ENCODE measurements at places on chromosomes 7 and 10.

GRCh38 chr10:94363251-94363565 is 469 bp upstream of the NOC3L start:
- no peak for DNase-seq

DNA sequence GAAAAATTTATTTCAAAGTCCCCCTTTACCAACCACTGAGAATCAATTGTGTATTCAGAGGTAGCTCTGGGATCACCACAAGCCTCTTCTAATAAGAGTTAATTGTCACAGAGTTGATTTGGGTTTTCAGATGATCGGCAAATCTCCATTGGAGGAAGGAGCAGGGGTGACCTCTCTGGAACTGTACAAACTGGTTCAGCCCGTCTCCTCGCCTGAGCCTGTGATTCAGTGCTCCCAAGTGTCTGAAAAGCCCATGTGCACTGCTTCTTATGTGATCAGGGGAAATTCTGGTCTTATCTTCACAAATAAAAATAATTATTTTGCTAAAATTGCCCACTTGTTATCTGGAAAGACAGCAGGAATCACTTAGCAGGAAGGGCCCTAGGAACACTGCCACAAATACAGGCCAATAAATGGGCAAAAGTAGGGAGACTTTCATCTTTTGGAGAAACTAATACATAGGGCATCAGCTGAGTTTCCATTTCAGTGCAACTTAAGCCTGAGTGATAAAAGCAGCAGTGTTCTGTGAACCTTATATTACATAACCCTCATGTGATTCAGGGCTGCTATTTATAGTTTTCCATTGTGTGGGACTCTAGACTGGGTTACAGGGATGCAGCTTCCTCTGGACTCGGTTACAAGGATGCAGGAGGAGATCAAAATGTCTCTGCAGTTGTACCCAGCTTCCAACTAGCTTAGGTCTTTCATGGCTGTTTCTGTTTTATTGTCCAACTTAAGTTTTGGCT is 32.3 kb downstream of the CDK1 start:
- DNase-seq, result no peak

DNA sequence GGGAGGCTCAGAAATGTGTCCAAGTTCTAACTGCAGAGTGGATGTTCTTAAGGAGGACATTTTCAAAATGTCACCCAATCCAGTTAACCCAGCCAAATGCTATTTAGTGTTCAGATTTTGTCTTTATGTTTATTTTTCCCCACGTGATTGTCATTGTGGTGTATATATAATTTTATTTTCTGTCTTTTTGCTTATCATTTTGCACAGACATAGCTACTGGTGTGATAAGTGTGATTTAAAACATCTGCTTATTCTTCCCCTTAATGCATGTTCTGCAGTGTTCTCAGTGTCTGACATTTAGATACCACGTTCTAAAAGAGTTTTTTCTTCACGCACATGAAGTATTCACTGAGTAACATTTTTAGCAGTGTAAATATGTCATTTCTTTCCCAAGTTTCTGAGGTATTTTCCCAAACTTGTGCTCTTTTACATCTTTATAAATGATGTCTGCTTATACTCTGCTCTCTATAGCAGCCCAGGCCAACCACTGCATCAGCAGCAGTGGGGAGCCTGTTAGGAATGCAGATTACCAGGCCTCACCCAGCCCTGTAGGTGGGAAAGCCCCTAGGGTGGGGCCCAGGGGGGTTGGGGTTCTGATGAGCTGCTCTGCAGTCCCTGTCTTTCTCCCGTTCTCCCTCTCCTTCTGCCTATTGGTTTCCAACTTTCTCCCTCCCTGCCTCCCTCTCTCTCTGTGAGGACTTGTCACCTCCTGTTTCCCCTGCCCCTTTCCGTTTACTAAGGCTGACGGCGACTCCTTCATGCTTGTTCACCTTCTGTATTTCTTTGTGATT is 20.8 kb downstream of the ADCY1 start:
- no peak for DNase-seq

DNA sequence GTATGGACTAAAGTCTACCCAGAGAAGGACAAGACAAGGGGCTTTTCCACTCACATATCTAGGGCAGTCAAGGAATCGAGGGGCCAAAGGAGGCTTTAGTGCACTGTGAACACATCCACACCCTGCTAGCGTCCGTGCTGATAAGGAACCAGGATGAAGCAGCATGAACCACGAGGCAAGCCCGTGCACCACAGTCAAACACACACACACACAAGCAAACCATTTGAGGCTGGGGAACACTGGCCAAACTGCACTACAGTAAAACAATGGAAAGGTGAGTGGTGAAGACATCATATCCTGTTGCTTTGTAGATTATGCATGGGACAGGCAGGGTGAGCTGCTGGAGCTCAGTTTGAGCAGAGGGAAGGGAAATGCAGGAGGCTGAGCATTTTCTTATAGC is 177.4 kb upstream of the CDCA7L start:
- DNase-seq, result no peak

GRCh38 chr10:127987467-127988380 is 80.8 kb downstream of the PTPRE start:
- DNase-seq, result no peak

DNA sequence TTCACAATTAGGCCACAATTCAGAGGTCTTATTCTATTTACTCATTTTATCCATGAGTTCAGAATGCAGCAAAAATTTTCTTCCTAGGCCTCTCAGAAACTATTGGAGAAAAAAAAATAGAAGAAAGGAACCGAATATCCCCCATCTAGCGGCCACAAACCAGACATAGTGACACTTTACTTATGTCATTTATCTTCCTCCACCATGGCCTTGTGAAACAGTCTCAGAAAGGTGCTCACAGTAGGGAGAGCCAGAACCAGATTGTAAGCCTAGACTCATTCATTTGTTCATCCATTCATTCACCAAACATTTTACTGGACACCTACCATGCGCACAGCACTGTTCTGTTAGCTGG is 16.0 kb downstream of the CREB3L2 start:
- DNase-seq, result no peak

DNA sequence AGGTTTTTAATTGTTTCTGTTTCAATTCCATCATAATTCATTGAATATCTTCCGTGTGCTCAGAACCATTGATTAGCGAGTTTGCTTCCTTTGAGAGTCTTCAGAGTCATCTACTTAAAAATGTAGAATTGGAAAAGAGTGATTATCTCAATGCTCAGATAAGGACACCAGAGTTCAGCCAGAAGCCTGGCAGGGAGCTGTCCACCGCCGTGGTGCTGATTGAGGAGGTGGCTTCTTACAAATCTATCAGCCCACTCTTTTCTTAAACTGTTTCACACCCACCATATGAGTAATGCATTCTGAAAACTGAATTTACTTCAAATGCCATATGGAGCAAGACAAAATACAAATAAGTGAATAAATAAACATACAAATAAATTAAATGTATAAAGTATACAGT is 79.3 kb downstream of the INSYN2A start:
- DNase-seq, result no peak

DNA sequence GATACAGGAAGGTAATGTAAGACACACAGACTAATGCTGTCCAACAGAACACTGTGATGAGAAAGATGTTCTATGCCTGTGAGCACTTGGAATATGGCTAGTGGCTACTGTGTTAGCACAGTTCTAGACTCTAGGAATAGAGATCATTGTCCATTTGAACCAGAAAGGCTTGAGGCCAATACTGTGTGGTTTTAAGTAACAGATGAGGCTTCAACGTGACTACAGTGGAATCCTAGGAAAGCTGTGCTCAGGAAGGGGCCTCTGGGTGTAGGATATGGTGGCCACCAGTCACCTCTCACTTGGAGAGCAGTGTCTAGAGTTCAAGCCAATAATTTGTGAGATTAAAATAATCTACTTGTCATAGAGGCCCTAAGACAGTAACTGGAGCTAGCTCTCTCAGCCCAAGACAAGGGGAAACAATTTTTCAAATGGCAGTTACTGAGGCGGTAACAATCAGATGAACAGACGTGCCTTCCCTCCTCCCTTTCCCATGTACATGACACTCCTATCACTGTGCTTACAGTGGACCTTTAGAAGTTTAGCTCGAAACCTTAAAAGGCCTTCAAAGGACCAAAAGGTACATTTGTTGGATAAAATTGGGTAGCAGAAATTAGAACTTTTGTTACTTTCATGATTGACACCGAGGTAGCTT is 10.2 kb downstream of the ZDHHC16 start:
- DNase-seq, result no peak

GRCh38 chr7:156493942-156494341 is 146.6 kb upstream of the RNF32 start:
- DNase-seq, result no peak

GRCh38 chr10:77159538-77160110 is 478.0 kb downstream of the KCNMA1 start:
- no peak for DNase-seq

DNA sequence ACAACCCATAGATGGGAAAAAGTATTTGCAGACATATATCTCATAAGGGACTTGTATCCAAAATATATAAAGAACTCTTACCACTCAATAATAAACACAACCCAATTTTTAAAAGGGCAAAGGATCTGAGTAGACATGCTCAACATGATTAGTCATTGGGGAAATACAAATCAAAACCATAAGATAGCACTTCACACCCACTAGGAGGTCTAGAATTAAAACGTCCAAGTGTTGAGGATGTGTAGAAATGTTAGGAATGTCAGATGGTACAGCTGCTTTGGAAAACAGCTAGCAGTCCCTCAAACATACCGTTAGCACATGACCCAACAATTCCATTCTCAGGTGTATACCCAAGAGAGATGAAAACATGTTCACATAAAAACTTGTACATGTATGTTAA is 8.3 kb downstream of the PSTK start:
- DNase-seq, result no peak

DNA sequence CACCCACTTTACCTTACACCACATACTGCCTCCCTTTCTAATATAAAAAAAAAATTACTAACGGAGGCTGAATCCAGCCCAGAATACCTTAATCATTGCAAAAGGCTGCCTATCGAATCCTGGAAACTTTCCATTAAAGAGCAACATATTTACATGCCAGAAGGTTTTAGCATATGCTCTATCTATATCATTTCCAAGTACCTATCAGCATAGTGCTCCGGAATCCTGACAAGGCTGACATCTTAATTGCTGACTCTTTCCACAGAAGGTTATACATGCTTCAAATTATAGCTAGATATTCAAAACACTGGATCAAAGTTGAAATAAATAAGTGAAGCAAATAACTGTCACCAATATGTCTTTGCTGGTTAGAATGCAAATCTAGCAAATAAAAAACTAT is 170.9 kb upstream of the CDK1 start:
- DNase-seq, result no peak

DNA sequence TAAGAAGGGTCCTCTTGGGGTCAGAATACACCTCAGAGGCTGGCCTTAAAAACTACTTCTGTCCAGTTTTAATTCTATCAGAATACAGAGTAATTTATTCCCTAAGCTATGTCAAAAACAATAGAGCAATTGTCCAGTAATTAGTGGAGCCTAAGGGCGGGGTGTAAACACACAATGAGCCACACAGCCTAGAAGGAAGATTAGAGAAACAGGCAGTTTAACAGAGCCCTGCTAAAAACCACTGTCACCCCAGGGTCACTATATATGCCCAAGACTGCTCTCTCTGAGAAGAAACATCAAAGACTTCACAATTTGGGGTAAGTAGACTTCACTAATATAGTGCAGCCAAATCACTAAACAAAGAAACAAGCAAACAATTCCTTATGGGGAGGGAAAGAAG is 27.2 kb upstream of the WNT2 start:
- no peak for DNase-seq

- DNase-seq, result no peak
Observed at GRCh38 chr7:12091231-12091630, 119.9 kb upstream of the TMEM106B start.

- DNase-seq, result no peak
Observed at GRCh38 chr7:49773936-49774458, 559 bp downstream of the VWC2 start.

- DNase-seq, result no peak
Observed at GRCh38 chr7:82851121-82851520, 311.6 kb downstream of the PCLO start.

- DNase-seq, result no peak
Observed at GRCh38 chr7:146455091-146455655, 338.6 kb downstream of the CNTNAP2 start.

GRCh38 chr7:31439165-31439564 is 74.7 kb upstream of the ITPRID1 start:
- DNase-seq, result no peak

DNA sequence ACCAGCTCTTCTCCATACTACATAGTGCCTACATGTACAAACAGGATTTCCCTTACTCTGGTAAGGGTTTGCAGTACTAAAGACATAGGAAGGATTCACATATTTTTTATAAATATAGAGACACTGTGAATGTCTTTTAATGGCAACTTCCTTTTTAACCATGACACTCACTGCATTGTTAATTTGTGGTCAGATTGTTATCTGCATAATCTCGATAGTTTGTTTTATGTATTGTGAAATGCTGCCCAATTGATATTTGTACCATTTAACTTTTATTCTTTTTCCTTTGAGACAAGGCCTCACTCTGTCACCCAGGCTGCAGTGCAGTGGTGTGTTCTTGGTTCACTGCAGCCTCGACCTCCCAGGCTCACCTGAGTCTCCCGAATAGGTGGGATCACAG is 39.7 kb downstream of the SP8 start:
- DNase-seq, result no peak

- DNase-seq, result no peak
Observed at GRCh38 chr7:471866-472639, 47.6 kb downstream of the PDGFA start.

- no peak for DNase-seq
Observed at GRCh38 chr10:21626457-21627161, 92.6 kb downstream of the MLLT10 start.

DNA sequence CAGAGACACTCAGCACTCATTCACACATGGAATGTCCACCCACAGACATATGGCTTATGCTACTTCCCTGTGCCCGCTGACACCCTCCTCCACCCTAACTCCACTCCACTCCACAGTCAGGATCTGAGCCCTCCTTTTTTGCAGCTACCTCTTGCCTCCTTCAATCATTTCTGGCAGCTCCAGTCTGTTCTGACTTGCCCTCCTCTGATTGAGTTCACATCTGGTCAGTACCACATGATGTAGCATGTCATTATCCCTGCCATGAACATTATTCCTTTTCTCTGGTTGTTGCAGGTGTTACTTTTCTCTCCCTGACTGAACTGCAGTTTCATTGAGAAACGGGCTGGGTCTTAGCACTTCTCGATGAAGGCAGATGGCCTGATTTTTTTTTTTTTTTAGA is 130.1 kb upstream of the EGR2 start:
- no peak for DNase-seq

DNA sequence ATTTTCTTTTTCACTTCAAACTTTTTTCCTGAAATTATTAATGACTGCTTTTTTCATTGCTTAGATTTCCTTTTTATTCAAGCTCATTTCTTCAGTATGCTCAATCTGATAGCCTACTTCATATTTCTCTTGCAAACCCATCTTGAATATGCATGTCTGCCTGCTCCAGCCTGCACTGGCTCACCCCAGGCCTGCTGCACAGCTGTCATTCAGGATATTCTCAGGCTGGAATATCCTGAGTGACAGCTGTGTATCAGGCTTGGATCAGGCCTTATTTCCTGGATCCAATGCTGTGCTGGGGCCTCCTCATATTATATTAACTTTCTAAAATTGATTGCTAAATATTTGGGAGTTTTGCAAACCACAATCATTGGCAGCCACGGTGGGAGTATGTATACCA is 120.2 kb upstream of the TNS3 start:
- no peak for DNase-seq

Data from urinary bladder (tissue), 4 donors.